ENCODE measurements at places on chromosomes 1 and 21.

DNA sequence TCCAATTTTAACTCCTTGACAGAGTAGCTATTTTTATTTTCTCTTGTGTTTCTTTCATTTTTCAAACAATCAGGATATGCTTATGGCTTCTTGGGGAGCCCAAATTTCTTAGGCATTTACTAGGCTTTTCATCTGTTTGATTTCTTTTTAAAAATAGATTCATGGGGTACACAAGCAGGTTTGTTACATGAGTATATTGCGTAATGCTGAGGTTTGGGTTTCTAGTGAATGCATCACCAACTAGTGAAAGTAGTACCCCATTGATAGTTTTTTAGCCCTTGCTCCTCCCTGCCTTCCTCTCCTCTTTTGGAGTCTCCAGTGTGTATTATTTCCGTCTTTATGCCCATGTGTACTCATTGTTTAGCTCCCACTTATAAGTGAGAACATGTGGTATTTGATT, 190.7 kb downstream of the CENPF start:
- no peak for DNase-seq

- no peak for DNase-seq
These were observed 254.4 kb upstream of the GJB5 start for GRCh38 chr1:34500451-34500850.

- DNase-seq: no peak
These were observed 2.5 kb downstream of the EPHA2 start for GRCh38 chr1:16153096-16153998.

DNA sequence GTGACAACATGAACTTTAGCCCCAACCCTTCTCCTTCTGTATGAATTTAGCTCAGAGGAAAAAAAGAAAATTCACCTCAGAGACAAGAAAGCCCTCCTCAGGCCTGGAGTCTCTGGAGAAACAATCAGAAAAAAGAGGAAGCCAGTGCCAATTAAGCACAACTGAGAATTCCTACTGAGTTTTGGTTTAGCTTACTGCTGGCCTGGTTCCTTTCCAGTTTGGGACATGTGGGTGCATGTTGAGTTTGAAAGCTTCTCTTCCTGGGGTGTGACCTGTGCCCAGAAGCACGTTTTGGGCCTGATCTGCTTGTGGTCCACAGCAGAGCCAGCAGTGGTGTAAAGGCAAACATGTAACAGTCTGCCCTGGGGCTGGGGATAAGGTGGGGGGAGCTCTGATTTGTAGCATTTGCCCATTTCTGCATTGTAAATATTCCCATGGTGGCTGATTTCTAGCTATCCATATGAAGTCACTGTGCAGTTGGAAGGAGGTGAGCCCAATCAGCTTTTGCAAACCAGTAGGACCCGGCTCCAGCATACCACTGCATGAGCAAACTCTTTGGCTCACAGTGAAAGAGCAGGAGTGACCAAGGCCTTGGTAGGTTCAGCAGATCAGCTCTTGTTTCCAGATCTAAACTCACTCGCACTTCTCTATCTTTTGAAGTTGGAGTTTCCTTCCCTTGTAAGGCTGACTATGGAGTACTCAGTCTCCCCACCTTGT, 4.7 kb upstream of the THEM5 start:
- no peak for DNase-seq

GRCh38 chr1:28538286-28538685, 14.6 kb upstream of the TRNAU1AP start:
- no peak for DNase-seq

GRCh38 chr1:67919274-67920072, 86.2 kb upstream of the GNG12 start:
- DNase-seq: no peak

GRCh38 chr21:20721151-20721550, 277.1 kb upstream of the NCAM2 start:
- DNase-seq: no peak

DNA sequence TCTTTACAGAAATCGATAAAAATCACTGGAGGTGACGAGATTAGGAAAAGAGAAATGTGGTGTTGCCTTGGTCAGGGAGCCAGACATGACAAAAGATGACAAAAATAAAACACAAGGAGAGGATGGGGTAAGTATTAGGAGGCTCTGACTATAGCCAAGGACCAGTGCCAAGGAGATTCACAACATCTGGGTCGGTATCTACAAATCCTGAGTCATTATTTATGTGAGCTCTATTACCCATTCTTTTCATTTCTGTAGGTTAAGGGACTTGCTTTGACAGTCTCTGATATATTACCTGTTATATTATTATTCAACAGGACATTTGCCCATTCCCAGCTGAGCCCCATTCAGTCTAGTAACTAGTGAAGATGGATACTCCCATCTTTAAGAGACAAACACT, 120.8 kb downstream of the TYW3 start:
- no peak for DNase-seq

GRCh38 chr1:27157194-27157593, 2.3 kb upstream of the SLC9A1 start:
- no peak for DNase-seq

DNA sequence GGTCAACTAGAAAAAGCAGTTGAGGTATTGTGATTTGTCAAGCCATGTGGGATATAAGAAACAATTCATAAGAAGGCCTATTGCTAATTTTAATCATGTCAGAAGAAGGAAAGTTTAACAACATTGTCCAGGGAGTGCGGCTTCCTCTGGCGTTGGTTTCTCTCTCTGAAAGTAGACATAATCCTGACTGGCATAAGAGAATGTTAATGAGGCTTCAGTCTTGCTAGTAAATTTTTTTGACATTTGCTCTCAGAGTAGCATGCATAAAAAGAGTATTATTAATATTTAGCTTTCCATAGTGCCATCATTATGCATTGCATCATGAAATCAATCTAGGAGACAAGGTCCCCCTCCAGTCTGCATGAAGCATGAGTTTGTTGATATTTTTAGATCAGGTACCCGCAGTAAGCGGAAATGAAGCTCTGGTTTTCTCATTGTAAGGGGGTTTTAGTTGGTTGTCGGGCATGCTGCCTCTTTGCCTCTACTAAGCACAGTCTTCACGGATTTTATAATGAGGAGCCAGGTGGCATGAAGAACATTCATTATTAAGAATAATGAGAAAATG, 12.8 kb upstream of the PRDM2 start:
- no peak for DNase-seq

DNA sequence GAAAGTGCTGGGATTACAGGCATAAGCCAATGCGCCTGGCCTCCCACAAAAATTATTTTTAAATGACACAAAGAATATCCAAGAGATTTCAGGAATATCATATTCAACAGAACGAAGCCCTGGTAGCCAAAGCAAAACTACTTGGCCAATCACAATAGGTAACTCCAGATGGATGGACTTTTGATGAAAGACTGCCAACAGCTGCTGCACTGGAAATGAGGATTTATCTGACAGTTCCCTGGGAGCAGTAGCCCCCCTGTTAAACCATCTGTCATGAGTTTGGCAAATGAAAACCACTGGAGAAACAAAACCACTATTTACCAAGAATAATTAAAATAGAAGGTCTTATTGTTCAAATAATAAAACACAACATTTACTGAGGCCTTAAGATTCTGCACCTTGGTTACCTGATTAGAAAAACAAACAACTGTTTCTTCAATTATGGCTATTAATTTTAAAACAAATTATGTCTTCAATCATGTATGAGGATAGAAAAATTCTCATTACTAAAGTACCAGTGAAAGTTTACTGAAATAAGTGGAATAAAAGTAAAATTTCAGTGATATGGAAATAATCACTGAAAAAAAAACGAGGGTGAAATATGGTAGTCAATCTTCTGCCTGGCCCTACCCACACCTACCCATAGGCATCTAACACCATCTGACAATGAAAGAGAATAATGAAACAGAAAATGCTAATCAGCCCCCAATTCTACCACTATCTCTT, 34.3 kb upstream of the PSMG1 start:
- peak; percentile 3 for DNase-seq

- DNase-seq: no peak
These were observed 171.8 kb downstream of the ACTL8 start for GRCh38 chr1:17926906-17927305.

DNA sequence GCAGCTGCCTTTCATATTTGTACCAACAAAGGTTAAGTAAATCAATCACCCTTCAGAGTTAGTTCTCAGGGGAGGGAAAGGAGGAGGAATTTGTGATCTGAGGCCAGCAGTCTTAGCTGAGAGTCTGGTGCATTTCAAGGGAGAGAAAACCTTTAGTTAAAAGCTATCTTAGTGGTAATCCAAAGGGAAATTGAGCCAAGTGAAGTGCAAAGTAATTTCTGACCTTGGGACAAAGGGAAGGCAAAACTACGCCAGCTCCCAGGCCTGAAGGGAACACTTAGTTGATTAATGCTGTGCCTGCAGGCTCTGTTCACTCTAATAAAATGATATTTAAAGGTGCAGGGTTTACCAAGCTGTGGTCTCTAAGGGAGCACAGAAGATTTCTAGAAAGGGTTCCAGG, 23.1 kb upstream of the FMOD start:
- DNase-seq: no peak

- DNase-seq: peak; percentile 2
These were observed 472.9 kb downstream of the MATN1 start for GRCh38 chr1:30250338-30250983.

DNA sequence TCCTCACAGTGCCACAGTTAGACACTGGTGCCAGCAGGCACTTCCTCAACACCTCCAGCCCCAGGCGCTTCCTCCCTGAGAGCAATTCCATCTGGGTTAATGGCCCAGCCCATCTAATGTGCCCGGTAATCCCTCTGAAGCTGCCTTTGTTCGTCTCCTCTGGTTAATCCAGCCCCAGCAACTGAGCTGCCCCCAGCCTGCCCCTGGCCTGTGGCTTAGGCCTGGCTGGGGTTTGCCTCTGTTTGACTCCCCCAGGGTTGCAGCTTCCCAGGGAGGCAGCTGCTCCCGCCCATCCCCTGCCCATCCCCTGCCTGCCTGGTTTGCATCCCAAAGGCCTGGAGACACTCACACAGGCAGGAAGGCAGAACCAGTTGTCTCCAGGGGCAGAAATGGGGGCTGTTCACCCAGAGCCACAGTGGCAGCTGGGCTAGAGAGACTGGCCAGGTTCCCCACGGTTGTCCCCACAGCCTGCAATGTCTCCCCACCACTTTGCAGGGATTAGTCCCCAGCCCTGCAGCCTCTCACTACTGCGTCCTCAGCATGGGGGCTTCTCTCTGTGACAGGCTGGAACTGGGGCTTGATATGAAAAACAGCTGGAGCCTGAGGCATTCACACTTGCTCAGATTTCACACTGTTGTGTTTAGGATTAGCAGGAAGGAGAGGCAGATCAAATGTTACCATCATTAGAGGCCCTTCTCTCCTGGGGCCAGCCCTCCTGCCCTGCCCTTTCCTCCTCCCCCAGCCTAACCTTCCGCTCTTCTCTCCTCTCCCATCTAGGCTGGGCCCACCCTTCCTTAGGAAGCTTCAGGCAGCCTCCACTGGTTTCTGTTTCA, 120.2 kb downstream of the TLR5 start:
- DNase-seq: no peak

GRCh38 chr1:211752317-211752716, 76.9 kb upstream of the NEK2 start:
- DNase-seq: no peak

DNA sequence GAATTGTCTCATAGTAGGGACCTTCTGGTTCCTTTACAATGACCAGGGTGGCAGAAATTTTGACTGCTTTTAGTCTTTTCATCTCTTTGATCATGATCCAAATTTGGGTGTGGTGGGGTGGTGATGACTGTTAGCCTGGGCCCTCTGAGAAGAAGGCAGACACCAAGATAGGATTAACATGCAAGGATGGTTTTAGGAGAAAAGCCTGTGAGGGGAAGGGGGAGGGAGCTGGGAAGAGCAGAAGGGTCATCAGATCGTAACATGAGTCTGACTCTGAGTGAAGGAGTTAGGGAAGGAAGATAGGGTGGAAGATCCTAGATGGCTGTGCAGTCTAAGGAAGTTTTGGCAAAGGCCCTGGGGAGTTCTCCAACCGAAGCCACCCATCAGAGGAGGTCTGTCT, 28.5 kb upstream of the CAMSAP2 start:
- DNase-seq: no peak

DNA sequence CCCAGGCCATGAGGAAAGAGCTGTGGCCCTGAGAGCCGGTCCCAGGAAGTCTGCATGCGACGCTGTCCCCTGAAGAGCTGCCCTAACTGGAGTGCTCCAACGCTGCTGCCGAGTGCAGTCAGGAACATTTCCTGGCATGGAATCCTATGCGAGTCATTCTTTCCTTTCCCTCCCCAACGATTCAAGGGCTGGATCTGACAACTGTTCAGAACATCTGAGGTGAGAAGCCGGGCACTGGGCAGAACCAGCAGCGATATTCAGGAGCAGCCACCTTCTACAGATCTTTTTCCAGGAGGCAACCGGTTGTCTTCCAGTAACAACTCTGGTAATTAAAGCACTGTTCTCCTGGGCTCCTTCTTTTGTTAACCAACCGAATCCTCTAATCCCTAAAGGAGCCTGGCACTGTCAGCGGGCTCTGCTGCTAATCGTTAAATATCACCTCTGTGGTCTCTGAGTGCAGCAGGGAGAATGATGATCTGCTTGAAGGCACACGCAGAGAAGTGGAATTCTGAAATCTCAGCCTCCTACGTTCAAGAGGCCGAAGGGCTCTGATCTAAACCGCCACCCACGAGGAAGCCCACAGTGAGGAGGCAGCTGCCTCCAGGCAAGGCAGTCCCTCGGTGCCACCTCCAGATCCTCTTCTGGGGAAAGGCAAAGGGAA, 55.8 kb downstream of the SLC45A1 start:
- DNase-seq: no peak

- DNase-seq: no peak
These were observed 21.2 kb upstream of the IFNAR2 start for GRCh38 chr21:33208534-33208933.

DNA sequence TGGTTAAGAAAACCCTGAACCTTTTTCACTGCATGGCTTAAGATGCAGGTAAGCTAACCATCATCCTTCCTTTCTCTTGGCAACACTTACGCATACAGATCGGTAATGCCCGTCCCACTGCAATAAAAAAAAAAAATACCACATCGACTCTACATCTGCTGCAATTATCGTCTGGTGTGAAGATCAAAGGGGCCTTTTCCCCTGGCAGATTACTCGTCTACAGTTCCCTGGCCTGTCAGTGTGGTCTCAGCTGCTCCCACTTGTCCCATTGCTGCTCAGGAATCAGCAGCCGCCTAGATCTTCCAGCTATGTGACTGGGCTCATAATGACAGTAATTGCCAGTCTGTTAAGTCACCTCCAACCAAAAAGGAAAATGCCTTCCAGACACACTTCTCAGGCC, 133.1 kb downstream of the SETD4 start:
- no peak for DNase-seq

DNA sequence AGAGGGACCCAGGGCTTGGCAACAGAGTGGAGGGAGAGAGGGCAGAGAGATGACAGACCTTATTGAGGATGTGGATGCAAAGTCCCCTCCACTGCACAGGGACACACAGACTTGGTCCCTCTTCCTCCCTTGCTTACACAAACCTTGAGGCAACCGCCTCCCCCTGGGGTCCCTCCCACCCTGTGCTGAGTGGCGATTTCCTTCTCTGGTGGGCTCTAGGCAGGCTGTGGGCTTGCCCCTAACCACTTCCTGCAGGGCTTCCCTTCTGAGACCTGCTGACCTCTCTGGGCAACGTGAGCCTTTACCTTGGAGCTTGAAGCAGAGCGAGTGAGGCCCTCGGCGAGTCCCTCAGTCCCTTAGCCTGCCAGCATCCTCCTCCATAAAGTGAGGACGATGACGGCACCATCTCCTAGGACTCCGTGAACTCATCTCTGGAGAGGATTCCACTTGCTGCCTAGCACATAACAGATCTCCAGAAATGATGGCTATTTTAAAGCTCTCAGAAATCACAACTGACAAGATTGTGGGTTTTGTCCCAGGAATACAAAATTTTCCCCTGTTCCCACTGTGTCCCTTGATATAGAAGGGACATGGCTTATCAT, 25.0 kb downstream of the KIAA1614 start:
- no peak for DNase-seq

Data from NCI-H2081 treated with DMSO at 0.1 percent for 48 hours (cell line).